ENCODE measurements at places on chromosomes 7 and 10. TPM values are rescaled to one million over a fixed set of nuclear protein-coding genes. Genes with fewer than 3 reads are reported as not detected.
A peak's percentile ranks its signal among the peaks of the same experiment; 100 is the strongest.

Gene HMX3
- not detected for polyA plus RNA-seq

DNA sequence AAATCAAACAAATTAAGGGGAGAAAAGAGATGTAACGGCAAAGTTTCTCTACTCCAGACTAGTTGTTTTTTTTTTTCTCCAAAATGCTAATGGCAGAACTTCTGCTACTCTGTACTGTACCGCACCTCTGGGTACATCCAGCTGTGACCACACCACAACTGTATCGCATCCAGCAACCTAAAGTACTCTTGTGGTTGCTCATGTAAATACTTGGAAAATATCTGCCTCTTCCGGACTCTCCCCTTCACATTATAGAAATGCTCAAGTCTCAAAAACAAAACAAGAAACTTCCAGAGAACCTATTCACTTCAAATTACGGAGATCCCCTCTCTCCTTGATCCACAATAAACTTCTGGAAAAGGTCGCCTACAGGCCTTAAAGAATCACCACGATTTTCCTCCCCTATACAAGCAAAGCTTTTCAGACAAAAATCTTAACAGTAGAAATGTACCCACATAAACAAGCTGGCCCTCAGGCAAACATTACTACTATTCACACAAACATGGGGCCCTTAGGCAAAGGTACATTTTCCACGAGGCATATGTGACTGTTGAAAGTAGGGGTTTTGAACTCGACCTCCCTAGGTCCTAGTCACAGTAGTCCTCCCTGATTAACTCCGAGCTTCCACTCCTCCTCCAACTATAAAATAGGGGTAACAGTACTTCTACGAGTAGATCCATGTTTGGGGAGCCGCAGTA is 222.9 kb upstream of the MKLN1 start:
- no peak for DNase-seq

DNA sequence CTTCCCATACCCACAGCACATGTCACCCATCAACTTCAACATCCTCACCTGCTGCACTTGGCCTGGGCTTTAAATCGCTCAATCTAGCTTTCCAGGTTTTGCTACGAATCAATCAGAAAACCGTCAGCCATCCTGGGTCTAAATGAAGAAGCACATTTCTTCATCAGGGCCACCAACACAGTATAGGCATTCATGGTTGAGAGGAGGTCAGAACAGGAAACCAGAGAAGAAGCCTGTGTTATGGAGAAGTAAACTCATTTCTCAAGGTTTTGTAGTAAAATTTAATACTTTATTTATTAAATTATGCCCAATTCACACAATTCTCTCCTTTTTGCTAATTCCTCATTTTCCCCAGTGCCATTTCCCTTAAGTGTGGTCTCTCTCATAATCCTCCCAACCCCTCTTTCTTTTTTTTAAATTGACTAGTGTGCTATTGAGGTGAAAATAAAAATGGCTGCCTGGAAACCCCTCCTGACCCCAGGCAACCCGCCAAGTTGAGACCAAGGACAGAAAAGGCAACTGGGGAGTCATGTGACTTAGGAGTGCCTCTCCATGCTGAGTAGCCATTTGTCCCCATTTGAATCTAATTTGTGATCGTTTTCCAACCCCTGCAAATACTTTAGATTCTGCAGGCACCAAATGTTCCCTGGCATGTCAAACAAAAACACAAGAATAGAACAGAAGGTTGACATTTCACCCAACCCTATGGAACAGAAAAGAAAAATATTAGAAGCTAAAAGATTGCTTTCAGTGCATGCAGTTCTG is 181.1 kb upstream of the NAMPT start:
- DNase-seq, result no peak

DNA sequence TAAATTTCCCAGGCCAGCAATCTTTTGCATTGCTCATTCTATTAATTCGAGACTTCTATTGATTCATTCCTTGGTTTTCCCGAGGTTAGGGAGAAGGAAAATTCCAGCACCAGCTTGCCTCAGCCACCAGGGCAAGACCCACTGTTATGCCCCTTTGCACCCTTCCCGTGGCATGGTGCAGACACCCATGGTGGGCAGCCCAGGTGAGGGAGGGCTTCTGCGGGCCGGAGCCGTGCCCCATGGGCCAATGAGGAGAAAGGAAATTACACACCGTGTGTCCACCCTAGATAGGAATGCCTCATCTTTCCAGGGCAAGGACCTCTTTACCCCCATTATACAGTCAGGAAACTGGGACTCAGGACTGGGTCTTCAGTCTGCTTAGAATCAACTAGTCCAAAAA is 4.5 kb upstream of the GRID1 start:
- no peak for DNase-seq

- no peak for DNase-seq
These were observed 86.7 kb downstream of the VOPP1 start for GRCh38 chr7:55485501-55486191.

DNA sequence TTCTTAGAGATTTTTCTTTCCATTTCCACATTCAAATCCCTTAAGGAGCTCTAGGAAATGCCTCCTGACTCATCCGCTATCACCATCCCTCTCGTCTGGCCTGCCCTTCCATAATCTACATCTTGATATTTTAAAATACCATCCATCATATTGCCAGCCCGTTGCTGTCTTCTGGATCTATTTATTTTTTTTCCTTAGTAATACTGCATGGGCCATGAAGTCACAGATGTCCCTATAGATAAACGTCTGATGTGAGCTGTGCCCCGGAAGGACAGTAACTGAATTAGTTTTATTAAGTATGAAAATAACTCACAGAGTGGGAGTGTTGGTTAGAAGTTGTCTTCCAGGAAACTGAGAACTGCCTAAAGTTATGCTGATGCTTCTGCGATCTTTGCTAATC is 76.2 kb downstream of the KLF6 start:
- DNase-seq, result no peak

DNA sequence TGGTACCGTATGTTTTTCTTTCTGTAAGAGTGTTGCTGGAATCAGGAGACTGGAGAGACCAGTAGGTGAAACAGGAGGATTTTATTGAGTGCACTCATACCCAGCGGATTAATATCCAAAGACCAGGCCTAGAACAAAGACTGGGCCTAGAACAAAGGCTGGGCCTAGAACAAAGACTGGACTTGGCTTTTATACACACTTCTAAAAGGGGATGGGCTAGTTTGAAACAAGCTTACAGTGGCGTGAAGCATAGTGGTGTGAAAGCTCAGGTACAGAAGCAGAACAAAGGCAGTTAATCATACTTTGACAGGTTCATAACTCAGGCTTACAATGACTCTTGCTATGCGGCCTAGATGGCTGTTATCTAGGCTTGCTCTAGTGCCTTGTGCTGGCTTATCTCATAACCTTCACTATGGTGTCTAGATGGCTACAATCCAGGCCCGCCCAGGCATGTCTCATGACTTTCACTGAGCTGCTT is 67.7 kb downstream of the TRIM24 start:
- no peak for DNase-seq

- DNase-seq, result no peak
These were observed 24.0 kb upstream of the BMPER start for GRCh38 chr7:33881316-33881715.

DNA sequence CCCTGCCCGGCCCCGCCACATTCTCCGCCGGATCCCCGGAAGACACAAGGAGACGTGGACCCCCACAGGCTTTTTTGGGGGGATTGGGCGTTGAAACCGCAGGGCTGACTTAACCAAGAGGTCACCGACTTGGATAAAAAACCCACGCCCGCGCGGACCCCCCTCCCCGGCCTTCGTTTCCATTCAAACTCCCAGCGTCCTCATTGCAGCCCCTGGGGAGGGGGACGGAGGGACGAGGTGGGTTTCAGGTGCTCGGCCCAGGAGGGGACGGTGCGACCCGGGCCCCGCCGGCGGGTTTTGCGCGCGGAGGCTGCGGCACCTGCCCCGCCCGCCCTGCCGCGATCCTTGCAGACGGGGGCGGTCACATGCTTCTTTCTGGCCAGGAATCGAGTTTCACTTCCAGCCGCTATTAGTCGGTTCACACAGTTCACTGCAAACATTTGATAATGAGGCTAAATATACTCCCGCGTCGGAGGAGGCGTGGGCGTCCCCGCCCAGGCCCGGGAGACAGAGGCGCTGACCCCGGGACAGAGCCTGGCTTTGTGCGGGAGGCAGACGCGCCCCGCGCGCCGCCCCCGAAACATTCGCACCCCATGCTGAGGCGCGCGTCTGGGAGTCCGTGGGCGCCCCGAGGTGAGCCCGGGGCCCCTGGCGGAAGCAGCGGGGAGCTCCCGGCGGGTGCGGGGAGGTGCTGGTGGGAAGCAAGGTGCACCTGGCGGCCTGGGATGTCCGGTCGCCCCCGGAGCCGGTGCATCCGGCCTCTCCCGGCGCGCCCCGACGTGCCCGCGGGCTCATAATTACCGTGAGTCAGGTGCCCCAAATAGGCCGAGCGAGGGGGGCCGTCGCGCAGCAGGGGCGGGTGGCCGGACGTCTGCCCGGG is 2.7 kb upstream of the PDGFA start:
- DNase-seq, result peak; percentile 82

DNA sequence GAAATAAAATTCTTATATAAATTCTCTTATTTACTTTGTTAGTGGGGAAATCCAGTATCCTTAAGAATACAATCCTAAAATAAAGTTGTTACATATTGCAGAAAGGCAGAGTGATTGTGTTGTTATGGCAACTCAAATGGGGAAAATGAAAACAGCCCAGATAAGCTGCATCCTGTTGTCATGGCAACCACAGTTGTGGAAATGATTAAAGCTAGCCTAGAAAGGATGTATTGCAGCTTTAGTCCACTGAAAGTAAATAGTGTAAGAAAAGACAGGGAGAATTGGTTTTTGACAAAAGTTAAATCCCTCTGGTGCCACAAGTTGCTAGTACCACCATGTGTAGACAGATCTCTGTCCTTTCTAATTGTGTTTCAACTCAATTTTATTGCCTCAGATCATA is 43.2 kb downstream of the BTRC start:
- DNase-seq, result peak; percentile 91

DNA sequence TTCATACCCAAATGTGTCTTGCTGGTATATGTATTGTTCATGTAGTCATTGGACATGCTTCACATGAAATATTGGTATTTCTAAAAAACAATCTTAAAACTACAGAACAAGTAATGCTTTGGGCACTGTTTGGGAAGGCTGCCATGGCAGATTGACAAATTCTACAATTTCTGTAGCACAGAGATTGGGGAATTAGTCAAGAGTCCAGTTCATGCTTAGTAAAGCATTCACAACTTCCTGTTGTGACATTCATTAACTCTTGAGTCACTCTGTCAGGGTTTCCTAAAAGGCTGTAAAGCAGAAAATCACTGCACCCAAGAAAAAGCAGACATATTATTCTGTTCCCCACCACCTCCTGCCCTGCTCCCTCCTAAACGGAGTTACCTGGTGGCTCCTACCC is 398.9 kb downstream of the PHTF2 start:
- no peak for DNase-seq

DNA sequence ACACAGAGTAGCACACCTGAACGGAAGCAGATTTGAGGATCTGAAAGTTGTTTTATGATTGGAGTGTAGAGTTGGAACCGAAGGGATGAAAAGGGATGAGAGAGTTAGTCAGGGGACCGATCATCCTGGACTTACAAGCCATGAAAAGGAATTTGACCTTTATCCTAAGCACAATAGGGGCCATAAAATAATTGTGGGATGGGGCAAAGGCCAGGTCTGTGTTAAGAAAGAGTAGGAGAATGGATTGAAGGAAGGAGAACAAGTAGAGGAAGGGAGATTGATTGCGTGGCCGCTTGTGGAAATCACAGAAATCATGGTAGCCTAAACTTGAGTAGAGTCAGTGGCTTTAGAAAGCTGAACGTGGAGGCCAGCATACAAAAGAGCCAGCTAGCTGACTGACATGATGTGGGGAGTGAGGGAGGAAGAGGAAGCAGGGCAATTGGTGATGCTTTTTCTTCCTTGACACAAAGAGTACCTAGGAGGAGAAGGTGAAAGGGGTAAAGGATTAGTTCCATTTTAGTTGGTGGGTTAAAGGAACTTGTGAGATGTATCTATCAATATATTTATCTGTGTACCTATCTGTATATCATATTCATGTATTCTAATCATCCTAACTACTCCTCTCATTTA is 67.1 kb upstream of the RPA3 start:
- DNase-seq, result no peak

GRCh38 chr7:70580161-70580560 is 551.8 kb upstream of the GALNT17 start:
- no peak for DNase-seq

DNA sequence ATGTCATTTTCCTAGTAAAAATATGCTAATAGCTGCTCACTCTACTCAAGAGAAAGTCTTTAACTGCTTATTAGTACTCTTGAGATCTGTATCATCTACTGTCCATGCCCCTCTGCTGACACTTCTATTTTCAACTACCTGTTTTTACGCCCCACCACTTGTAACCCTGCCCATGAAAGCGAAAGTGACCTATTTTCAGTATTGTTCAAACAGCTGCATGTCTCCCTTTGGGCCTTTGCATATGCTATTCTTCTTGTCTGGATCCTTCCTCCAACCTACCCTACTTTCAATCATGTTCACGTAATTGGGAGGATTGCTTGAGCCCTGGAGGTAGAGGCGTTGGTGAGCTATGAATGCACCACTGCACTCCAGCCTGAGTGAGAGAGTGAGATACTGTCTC is 1481.3 kb downstream of the GATA3 start:
- no peak for DNase-seq
